Smooth muscle cell of bladder (primary cell): ENCODE measurements at places on chromosomes 11 and 22. TPM values are rescaled to one million over a fixed set of nuclear protein-coding genes. Genes with fewer than 3 reads are reported as not detected.

HTR3B gene
- total RNA-seq = not detected in 2 replicates

ACRV1 gene
- total RNA-seq = not detected in 2 replicates

BATF2 gene
- total RNA-seq = 0.37 and 0.71 TPM in 2 replicates

TECTA gene
- total RNA-seq = 0.28 and 0.37 TPM in 2 replicates

SCN4B gene
- total RNA-seq = under 0.01 and 0.14 TPM in 2 replicates
